Kidney (tissue), 22 donors: ENCODE measurements at places on chromosomes 6 and 20. TPM values are rescaled to one million over a fixed set of nuclear protein-coding genes. Genes with fewer than 3 reads are reported as not detected.
A peak's percentile ranks its signal among the peaks of the same experiment; 100 is the strongest.

DNA sequence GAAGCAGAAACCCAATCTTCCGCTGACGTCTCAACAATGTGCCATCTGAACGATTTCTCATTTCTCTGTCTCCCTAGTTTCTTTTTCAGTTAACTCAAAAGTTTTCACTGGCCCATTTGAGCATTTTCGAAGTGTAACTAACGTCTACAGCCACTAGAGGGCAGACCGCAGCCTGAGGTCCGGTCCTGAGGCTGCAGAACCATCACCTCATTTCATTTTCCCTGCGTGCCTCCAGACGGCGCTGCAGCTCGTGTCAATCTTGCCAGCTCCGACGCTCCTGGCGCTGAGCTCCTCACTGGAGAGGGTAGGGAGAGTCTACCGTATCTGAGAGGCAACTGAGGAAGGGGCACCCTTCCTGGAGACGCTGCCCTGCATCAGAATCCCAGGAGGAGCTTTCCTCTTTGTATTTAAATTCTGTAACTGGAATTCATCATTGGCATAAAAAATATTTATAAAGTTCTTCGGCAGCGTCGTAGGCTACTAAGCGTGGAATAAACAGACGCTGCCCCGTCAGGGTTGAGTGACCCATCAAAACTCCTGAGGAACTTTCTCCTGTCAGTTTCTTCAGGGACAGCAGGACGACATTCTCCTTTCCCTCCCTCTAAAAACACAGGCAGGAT, 28.5 kb upstream of the DTNBP1 start:
- peak; percentile 89 for DNase-seq

DNA sequence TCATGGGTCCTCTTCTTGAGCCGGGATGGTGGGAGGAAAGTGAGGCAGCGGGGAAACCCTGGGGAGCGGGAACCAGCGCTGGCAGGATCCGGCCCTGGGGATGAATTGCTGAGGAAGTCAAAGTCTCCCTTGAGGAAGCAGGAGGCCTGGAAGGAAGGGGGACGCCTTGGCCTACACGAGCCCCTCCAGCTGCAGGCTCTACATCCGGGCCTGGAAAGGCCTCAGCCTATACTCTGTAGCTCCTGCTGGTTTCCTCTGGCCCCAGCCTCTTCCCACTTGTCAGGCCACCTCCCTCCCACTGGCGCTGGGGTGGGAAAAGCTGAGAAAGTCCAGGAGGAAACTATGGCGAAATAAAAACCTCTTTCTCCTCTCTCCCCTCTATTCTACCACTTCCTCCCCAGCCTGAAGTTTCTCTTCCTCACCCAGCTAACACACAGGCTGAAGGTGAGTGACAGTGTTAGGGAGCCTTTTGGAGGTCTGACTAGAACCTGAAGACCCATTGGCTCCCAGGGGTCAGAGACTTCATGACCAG, 14.9 kb downstream of the TREML2 start:
- no peak for DNase-seq

ORC3 gene
- 22.7 TPM for total RNA-seq

DNA sequence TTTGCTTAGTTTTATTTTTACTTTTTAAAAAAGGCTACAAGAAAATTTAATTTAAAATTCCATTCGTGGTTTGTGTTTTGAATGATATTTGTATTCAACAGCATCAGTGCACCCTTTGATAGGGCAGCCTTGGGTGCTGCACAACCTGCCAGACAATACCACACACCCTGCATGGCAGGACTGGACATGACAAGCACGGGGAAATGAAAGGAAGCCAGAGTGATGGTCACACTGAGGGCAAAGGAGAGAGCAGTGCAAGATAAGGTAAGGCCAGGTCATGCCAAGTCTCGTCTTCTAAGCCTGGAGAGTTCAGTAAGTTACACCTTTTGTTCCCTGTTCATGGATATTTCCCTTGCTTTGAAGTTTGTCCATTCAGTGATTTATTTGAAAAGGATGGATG, 103.0 kb downstream of the ALDH8A1 start:
- no peak for DNase-seq

- DNase-seq = no peak
Observed at GRCh38 chr20:34260208-34260942, 19.2 kb downstream of the ASIP start.

ATP6V1G2 gene
- total RNA-seq = 1.2 TPM
